ENCODE measurements at places on chromosomes 7 and 10.

DNA sequence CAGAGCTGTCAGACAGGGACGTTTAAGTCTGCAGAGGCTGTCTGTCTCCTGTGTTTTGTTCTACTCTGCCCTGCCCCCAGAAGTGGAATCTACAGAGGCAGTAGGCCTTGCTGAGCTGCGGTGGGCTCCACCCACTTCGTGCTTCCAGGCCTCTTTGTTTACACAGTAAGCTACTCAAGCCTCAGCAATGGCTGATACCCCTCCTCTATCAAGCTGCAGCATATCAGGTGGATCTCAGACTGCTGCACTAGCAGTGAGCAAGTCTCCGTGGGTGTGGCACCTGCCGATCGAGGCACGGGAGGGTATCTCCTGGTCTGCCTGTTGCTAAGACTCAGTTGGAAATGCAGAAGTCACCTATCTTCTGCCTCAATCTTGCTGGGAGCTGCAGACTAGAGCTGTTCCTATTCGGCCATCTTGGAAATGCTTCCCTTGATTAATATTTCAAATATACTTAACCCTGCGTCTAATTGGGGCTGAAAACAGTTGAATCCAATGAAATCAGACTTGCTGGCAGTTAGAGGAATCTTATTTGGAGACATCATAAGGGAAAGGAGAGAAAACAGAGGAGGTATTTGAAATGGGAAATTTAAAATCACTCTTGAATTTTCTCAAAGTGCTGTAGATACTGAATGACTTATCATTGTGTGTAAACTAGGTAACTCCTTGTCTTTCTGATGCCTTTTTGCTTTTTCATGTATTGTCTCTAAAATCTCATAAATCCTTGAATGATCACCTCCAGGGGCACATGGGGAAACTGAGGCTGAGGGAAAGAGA is 13.8 kb upstream of the CYP3A5 start:
- peak; percentile 3 for DNase-seq

GRCh38 chr10:93346694-93347093 is 135.4 kb downstream of the MYOF start:
- DNase-seq, result no peak

DNA sequence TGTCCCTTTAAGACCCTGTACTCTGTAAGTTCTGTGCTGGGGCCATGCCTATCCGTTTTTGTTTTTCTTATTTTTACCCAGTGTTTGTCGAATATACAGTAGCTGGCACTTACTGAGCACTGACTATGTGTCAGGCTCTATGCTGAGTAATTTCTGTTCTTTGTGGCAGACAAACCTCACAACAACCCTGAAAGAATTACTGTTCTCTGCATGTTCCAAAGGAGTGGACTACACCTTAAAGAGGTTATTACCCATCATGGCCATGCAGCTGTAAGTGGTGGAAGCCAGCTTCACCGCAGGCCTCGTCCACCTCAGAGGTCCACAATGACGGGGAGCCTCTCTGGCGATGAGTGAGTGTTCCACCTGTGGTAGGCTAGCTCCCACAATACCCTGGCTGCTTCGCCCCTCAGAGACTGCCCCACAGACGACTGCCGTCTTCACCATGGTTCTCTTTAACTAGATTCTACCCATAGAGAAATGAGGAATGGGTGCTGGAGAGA is 30.1 kb upstream of the RBM20 start:
- DNase-seq, result no peak

DNA sequence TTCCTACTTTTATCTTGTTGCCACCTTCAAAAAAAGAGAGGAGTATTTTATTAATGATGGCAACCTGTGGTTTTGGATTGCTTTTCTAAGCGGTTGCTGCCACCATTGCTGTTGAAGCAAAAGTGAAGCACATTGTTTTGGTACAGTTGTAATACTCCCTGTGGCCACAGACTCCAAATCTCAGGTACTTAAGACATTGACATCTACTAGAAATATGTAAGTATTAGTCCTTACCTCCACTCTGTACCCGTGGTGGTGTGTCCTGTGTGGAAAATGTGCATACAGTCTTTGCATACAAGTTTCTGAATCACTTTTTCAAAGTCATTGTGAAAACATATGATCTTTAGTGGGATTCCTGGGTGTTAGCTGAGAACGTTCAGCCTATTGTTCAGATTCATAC is 85.7 kb downstream of the ANLN start:
- no peak for DNase-seq

GRCh38 chr10:68261132-68261856 is 29.4 kb upstream of the ATOH7 start:
- DNase-seq, result no peak

GRCh38 chr7:128097211-128097731 is 66.0 kb upstream of the LRRC4 start:
- no peak for DNase-seq

- no peak for DNase-seq
Observed at GRCh38 chr10:132469197-132469884, 68.2 kb upstream of the INPP5A start.

DNA sequence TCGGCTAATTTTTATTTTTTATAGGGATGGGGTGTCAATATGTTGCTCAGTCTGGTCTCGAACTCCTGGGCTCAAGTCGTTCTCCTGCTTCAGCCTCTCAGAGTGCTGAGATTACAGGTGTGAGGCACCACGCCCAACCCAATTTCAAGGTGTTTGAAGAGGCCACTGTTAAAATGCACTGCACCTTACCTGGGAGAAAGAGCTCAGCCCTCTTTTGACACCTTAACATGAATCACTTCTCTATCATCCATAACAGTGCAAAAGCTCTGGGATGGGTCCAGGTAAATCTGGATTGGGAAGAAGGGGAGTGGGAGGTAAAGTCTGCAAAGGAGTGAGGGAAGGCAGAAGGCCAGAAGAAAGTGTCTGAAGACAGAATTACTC is 557 bp upstream of the ZNF282 start:
- no peak for DNase-seq

DNA sequence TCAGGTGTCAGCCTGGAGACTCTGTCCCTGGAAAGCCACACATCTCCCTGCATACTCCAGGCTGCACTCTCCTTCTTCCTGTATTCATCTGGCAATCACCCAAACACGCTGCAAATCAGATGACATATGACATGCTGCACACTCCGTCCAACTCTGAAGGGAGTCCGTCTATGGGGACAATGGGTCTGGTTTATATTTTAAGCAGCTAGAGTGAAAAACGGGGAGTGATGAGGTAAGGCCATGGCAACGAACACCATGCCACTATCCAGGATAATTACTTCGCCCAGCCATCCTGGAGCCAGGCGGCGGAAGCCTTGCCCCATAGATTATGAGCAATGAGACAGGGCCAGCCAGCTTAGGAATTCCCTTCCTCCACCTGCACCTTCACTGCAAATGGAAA is 140.1 kb downstream of the PLXNA4 start:
- no peak for DNase-seq

GRCh38 chr7:77461246-77461645 is 45.1 kb upstream of the GSAP start:
- no peak for DNase-seq

DNA sequence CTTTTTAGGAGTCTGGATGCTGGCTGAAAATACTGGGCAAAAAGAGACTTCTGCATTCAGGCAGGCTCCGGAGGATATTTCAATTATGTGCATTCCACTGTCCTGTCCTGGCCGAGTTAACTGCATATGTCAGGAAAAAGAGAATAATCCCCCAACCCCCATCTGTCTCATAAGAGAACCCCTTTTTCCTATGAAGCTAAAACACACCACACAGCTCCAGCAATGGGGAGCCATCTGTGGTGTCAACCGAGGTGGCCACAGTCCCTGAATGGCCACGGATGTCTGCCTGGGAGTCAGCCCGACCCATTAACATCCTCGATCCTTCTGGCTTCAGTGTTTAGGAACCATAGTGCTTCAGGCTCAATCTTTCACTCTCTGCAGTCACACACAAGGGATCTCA is 70.4 kb downstream of the RSU1 start:
- no peak for DNase-seq

GRCh38 chr10:11880151-11881029 is 57.2 kb downstream of the PROSER2 start:
- DNase-seq, result no peak

- no peak for DNase-seq
Observed at GRCh38 chr10:66283874-66284464, 641.9 kb upstream of the LRRTM3 start.

GRCh38 chr7:27462575-27463270 is 200.0 kb downstream of the HIBADH start:
- no peak for DNase-seq

GRCh38 chr7:7219216-7219615 is 36.9 kb downstream of the C1GALT1 start:
- DNase-seq, result no peak

- no peak for DNase-seq
Observed at GRCh38 chr10:6894405-6894804, 314.3 kb upstream of the PRKCQ start.

DNA sequence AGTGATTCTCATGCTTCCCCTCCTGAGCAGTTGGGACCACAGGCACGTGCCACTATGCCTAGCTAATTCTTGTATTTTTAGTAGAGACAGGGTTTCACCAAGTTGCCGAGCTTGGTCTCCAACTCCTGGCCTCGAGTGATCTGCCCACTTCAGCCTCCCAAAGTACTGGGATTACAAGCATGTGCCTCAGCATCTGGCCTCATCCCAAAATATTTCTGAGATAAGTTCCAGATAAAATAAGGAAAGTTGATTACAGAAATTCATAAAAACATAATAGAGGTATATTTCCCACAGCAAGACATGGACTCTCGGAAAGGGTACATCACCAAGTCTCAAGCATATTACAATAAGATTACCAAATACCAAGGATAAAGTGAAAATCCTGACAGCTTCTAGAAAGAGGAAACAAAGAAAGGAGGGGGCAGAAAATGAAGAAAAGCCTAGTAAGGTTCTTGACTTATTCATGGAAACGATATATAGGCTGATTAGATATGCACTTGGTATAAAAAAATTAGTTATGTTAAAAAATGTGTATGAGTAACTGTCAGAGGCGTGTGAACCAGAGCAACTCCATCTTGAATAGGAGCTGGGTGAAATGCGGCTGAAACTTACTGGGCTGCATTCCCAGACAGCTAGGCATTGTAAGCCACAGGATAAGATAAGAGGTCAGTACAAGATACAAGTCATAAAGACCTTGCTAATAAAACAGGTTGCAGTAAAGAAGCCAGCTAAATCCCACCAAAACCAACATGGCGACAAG is 35.0 kb downstream of the IQUB start:
- no peak for DNase-seq

- DNase-seq, result no peak
Observed at GRCh38 chr7:105814481-105814880, 61.9 kb downstream of the ATXN7L1 start.

GRCh38 chr10:117139581-117140524 is 1.8 kb upstream of the VAX1 start:
- no peak for DNase-seq

- DNase-seq, result no peak
Observed at GRCh38 chr7:88485821-88486220, 179.1 kb upstream of the STEAP4 start.

- no peak for DNase-seq
Observed at GRCh38 chr10:114678820-114679219, 20.7 kb upstream of the ABLIM1 start.

DNA sequence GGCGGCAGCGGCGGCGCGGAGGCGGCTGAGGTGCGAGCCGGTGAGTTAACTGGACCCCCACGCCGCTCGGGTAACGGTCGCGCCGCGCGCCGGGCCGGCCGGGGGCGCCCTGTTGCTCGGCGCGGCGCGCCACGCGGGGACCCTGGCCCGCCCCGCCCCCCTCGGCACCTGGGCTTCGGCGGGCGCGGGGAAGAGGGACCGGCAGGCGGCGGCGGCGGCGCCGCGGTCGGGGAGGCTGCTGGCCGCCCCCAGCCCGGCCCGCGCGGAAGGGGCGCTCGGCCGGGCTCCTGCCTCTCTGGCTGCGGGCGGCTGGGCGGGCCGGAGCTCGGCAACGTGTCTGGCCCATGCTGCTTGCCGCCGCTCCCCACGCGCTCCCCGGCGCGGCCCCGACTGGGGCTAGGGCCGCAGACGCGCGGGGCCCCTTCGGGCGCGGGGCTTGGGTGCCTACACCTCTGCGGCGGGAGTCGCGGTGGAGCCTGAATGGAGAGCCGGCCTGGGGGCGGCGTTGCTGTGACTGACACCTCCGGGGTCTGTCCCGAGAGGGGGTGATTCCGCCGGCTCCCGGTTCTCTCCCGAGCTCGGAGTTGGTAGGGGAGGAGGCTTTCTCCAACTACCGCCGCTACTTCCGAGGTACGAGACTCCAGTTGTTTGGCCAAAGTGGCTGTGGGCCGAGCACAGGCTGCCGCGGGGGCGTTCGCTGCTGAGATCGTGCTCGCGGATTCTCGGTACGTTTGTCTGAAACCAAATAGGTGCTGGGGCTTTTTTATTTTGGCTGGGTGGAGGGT is 494 bp downstream of the PALS2 start:
- peak; percentile 28 for DNase-seq

All from central memory CD4-positive, alpha-beta T cell (primary cell).